Pancreas (tissue), 10 donors: ENCODE measurements at places on chromosomes 12 and 14. TPM values are rescaled to one million over a fixed set of nuclear protein-coding genes. Genes with fewer than 3 reads are reported as not detected.

BHLHE41 gene
- total RNA-seq: 18.1 TPM

BRI3BP gene
- 10.3 TPM for total RNA-seq

STYK1 gene
- total RNA-seq: not detected

CLEC1A gene
- total RNA-seq: 0.75 TPM

KRT83 gene
- not detected for total RNA-seq

B4GALNT1 gene
- total RNA-seq: 0.04 TPM

KLHL33 gene
- total RNA-seq: 0.16 TPM

- no peaks in the 10 kb centered on the region for H3K27me3 ChIP-seq
- H3K36me3 ChIP-seq: no peaks in the 10 kb centered on the region
- H3K4me3 ChIP-seq: no peak overlapping the region
- H3K4me1 ChIP-seq: no peaks in the 10 kb centered on the region
Observed at GRCh38 chr12:115859231-115859630, 418.3 kb downstream of the MED13L start.

DNA sequence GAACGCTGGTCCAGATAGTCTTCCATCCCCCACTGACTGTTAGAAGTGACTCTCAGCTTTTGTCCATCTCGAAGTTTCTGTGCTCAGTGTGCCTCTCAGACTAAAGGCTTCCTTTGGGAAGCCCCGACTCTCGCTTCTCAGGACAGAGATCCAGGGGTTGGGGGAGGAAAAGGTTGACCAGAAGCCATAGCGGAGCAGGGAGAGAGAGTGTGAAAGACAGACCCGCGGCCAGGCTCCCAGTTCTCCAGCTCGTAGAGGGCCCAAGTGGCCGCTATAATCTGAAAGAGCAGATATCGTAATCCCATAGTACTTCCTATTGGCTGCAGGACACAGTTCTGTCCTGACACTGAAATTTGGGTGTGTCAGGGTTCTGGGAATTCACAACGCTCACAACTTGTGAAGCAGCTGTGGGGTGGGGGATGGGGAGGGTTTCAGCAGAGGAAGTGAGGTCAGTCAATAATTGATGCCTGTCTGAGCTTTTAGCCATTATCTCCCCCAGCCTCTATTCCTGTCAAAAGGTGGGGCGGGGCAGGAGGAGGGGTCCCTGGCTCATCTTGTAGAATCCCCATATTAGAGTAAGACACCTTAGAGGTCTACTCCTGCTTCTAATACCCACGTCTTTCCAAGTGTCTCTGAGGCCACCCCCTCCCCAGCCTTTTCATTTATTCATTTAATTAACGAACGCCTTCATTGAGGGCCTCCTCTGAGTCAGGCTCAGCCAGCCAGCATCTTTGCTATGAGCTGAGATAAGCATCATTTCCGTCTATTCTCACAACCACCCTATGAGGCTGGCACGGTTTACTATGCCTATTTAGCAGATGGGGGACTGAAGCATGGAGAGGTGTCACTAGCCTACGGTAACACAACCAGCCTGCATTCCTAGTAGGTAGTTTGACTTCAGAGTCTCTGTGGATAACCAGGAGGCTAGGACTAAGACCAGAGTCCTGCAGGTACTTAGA lies 1.6 kb upstream of the ACVRL1 start:
- peak overlapping the region; percentile 60 for H3K27ac ChIP-seq
- H3K27me3 ChIP-seq: no peaks in the 10 kb centered on the region
- H3K4me1 ChIP-seq: no peaks in the 10 kb centered on the region

DNA sequence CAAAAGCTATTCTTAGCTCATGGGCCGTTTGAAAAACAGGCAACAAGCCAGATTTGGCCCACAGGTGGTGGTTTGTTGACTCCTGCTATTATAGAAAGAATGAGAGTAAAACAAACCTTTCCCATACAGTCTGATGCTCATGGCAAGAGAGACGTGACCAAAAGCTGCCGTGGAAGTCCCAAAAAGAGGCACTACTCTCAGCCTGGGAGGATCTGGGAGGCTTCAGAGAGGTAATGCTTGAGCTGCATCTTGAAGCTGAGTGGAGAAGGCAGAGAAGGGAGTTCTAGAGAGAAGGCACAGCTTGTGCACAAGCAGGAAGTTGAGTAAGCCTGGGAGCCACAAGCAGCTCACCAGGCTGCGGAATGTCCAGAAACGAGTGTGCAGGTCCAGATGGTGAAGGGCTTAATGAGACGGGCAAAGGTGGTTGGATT lies 9.6 kb downstream of the PLXNC1 start:
- H3K27ac ChIP-seq: no peak overlapping the region
- H3K36me3 ChIP-seq: no peaks in the 10 kb centered on the region
- no peaks in the 10 kb centered on the region for H3K4me1 ChIP-seq
- DNase-seq: no peak

DNA sequence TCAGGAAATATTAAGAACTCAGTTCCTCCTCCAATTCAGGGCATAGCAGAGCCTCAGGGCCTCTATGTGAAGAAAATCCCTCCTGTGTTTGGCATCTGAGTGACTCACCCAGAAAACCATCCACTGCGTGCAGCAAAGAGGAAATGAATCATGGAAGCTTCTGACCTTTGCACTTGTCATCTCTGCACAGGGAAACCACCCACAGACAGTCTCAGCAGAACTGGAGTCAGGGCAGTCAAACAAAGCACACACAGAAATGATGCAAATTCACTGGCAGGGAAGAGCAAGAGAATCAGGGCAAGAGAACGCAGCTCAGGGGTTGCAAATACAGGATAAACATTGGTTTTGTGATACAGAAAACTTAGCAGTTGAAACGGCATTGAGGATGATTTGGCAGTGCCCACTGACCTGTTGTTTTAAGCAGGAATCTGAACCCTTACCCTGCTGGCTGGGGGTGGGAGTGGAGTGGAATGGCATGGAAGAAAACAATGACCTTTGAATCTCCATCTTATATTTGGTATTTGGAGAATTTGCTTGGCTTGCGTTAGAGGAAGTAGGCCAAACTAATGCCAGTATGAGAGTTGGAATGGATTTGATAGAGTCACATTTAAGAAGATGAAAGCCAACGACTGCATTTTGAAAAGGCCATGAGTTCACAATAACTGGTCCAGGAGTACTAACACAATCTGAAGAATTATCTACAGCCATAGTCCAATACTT lies 53.5 kb downstream of the PHLDA1 start:
- no peaks in the 10 kb centered on the region for H3K27me3 ChIP-seq
- H3K4me1 ChIP-seq: peaks cover 46% of the 10 kb centered on the region

- peaks cover 26% of the 10 kb centered on the region for H3K4me1 ChIP-seq
- peak; percentile 67 for DNase-seq
- H3K27ac ChIP-seq: no peak overlapping the region
- peaks cover 49% of the 10 kb centered on the region for H3K27me3 ChIP-seq
- H3K4me3 ChIP-seq: no peak overlapping the region
- no peaks in the 10 kb centered on the region for H3K36me3 ChIP-seq
Observed at GRCh38 chr14:36658123-36659009, 3.3 kb upstream of the PAX9 start.

GRCh38 chr12:50947933-50948626 lies 4.3 kb upstream of the HIGD1C start:
- no peaks in the 10 kb centered on the region for H3K36me3 ChIP-seq
- H3K4me3 ChIP-seq: no peak overlapping the region
- no peak for DNase-seq
- H3K27me3 ChIP-seq: no peaks in the 10 kb centered on the region
- H3K27ac ChIP-seq: no peak overlapping the region

- H3K4me1 ChIP-seq: no peaks in the 10 kb centered on the region
- no peak overlapping the region for H3K27ac ChIP-seq
- no peak overlapping the region for H3K4me3 ChIP-seq
- H3K27me3 ChIP-seq: no peaks in the 10 kb centered on the region
- DNase-seq: no peak
Observed at GRCh38 chr12:41269056-41269455, 80.9 kb downstream of the PDZRN4 start.

GRCh38 chr14:99055019-99055418 lies 217.0 kb downstream of the BCL11B start:
- no peak for DNase-seq
- H3K27me3 ChIP-seq: no peaks in the 10 kb centered on the region
- H3K36me3 ChIP-seq: no peaks in the 10 kb centered on the region

DNA sequence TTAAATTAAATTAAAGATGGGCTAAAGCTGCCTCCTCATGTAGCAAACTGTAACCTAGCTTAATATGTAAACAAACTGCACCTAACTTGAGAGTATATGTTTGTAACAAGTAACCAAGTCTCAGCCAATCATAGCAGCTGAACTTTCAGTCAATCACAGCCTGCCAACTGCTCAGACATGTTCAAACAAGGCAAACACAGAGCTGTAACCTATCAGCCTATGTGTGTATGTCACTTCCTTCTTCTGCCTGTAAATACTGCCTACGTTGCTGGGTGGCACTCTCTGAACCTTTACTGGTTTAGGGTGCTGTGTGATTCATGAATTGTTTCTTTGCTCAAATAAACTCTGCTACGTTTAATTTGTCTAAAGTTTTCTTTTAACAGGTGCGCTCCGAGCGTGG lies 2.9 kb downstream of the SERPINA6 start:
- no peaks in the 10 kb centered on the region for H3K36me3 ChIP-seq
- H3K4me3 ChIP-seq: no peak overlapping the region
- H3K27me3 ChIP-seq: no peaks in the 10 kb centered on the region
- H3K4me1 ChIP-seq: no peaks in the 10 kb centered on the region

DNA sequence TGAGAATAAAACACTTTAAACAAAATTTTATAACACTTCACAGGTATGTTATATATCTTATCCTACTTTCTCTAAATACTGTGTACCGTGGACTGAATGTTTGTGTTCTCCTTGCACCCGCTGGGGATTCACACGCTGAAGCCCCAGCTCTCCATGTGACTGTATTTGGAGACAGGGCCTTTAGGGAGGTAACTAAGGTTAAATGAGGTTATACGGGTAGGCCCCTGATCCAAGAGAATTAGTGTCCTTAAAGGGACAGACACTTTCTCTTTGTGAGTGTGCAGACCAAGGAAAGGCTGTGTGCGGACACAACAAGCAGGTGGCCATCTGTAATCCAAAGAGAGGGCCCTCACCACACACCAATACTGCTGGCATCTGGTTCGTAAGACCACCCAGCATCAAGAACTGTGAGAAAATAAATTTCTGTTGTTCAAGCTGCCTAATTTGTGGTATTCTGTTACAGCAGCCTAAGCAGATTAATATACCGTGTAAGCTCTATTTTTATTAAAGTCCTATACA lies 70.1 kb upstream of the TTC7B start:
- H3K36me3 ChIP-seq: no peaks in the 10 kb centered on the region
- no peak overlapping the region for H3K27ac ChIP-seq
- H3K4me3 ChIP-seq: no peak overlapping the region
- no peaks in the 10 kb centered on the region for H3K4me1 ChIP-seq

DNA sequence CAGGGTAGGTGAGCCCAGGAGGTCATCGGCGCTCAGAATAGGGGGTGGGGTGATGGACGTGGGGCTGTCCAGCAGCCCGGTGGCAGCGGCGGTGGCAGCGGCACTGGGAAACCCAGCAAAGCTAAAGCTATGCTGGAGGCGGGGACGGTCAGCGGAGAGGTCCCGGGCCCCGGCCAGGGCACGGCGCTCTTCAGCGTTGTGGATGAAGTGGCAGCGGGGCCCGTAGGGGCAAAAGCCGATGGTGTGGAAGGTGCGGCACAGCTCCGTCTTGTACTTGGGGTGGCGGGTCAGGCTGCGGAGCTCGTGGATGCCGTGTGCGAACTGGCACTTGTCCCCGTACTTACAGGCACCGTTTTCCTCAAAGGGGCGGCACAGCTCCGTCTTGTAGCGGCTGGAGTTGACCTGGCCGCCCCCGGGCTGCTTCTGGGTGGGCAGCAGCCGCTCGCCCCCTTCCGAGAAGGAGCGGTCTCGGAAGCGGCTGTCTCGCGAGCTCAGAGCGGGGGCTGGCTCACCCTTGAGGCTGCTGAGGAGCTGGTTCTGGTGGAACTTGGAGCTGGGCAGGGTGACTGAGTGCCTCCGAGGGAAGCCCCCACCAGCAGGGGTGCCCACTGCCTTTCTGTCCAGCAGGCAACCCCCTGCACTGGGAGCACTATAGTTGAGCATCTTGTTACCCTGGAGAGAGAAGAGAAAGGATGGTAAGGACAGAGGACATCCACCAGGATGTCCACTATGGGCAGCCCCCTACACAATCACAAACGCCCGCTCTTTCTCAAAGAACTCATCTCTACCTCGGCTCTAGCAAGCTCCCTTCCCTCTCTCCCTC lies 2.8 kb downstream of the ZFP36L1 start:
- H3K4me1 ChIP-seq: peaks cover 18% of the 10 kb centered on the region
- DNase-seq: no peak
- peak overlapping the region; percentile 99 for H3K27ac ChIP-seq
- H3K36me3 ChIP-seq: peaks cover 25% of the 10 kb centered on the region

DNA sequence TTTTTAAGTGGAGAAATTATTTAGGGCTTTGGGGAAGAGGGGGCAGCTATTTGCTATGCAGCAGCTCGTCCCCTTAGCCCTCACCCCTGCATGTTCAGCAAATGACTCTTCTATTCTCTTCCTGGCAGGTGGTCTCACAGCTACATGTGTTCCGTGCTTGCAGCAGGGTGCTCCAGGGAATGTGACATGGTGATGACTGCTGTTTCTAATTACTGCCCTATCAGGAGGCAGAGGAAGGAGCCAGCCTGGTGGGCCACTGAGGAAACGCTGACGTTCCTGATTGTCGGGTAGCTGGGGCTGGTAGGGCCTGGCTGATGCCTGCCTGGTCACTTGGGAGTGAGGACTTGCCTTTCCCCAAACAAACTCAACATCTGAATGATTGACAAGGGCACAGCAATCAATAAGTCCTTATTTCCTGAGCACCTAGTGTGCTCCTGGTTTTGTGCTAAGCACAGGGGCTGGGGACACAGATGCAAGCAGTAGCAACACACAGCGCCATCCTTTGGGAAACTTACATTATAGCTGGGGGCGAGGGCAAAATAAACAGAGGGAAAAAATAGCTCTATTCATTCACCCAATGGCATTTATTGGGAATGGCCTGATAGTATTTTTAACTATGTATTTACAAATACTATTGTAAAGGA lies 377.8 kb downstream of the FUT8 start:
- no peaks in the 10 kb centered on the region for H3K27me3 ChIP-seq
- no peak overlapping the region for H3K27ac ChIP-seq
- DNase-seq: no peak
- H3K4me1 ChIP-seq: peaks cover 8% of the 10 kb centered on the region

DNA sequence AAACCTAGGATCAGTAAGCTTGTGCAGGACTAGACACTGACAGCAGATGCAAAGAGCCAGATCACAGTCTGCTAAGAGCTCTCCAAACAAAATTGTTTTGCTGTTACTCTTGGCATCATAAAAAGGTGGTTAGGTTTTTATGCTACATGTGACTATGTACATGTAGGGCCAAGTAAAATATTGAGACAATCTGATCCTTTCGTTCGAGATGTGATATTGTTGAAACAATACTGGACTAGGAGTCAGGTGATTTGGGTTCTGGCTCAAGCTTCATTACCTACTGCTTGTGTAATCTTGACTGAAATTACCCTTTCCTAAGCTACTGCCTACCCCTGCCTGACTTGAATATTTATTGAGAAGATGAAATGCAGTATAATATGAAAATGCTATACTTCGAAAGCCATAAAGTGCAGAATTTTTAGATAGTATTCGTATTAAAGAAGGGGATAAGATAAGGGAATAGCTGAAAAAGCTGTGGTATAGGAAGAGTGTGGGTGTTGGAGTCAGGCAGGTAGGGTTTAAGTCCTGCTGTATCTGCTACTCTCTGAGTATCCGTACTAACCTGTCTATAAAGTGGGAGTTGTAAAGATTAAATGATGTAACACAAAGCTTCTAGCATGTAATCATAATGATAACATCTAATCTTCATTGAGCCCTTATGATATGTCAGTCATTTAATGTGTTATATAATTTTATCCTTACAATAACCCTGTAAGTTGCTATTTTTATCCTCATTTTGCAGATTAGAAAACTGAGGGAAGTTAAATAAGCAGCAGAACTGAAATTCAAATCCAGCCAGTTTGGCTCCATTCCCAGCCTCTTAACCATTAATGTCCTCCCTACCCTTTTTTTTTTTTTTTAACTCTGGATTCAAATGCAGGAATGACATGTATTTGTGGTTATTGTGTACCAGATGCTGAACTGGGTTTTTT lies 38.6 kb upstream of the ATF1 start:
- no peak for DNase-seq
- H3K27ac ChIP-seq: no peak overlapping the region
- H3K36me3 ChIP-seq: no peaks in the 10 kb centered on the region
- H3K27me3 ChIP-seq: no peaks in the 10 kb centered on the region
- H3K4me1 ChIP-seq: peaks cover 5% of the 10 kb centered on the region
- H3K4me3 ChIP-seq: no peak overlapping the region
